ENCODE measurements at places on chromosomes 2 and 18. TPM values are rescaled to one million over a fixed set of nuclear protein-coding genes. Genes with fewer than 3 reads are reported as not detected.

DNA sequence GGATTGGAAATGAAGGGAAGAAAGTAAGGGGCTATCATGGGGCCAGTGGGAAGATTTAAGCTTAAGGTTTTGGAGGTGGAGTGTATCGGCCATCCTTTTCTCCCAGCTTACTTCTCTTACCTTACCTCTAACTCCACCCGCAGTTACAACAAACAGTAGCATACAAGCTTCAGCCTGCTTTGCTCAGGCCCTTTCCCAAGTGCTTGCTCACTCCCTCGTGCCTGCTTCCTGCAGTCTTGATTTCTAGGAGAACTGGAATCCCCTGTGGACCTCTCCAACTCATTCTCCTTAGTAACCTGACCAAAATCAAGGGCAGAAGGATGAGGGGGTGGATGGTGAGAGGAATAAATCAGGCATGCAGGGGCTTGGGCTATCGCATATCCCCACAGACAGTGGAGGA is 5.8 kb upstream of the LYG2 start:
- DNase-seq = no peak
- H3K36me3 ChIP-seq = no peaks in the 10 kb centered on the region
- no peaks in the 10 kb centered on the region for H3K4me1 ChIP-seq
- no peak overlapping the region for H3K4me3 ChIP-seq
- no peaks in the 10 kb centered on the region for H3K27me3 ChIP-seq
- H3K27ac ChIP-seq = no peak overlapping the region

CRYGC gene
- not detected for total RNA-seq

CD8B2 gene
- total RNA-seq = 0.10 TPM

ELOA2 gene
- total RNA-seq = not detected
